Activated CD4-positive, alpha-beta T cell treated with anti-CD3 and anti-CD28 coated beads, Interleukin-2, amount 50 U/mL, for 16 hours (primary cell): ENCODE measurements at places on chromosomes 7 and 10.

DNA sequence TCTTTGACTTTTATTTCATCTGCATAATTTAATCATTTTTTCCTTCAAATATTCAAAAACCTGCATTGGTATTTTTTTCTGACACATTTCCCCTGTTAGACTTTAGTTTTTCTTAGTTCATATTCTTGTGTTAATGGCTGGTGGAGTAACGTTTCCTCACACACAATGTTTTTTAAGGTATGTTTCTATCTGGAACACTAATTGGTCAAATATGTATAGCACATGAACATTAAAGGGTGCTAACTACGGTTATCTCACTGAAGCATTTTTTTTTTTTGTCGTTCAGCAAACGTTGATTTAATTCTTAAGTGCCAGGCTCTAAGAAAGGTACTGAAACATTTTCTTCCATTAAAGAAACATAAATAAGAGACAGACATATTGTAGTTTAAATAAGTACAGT lies 87.7 kb downstream of the PTPRZ1 start:
- no peak for DNase-seq

DNA sequence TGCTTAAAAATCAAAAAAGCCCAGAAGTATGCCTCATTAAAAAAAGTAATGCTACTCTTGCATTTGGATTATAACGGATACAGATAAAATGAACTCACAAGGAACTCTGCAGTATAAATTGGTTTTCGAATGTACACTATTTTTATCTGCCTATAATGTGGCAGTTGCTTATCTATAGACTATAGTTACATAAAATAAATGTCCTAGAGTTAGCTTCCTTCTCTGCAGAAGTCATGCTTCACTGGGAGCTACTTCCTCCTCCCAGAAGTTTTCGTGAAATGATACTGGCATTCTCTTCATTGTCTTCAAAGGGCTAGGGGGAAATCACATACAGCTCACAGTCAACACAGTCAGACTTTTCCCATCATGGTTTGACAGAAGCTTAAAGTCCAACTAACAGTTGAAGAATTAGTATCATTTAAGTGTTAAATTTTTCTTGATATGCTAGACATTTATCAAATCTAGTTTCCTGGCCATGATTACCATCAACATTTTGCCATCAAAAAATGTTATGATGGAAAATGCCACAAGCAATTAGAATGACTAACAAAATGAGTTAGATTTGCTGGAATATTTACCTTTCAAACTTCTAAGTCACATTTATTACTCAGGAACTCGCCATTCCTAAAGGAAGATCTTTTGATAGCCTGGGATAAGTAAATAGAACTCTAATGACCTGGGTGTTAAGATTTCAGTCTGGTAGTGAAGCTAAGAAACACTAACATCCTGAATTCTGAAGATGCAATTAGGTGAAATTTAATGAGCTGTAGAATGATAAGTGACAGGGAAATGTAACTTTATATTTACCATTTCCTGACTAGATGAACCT lies 87.3 kb upstream of the TRIL start:
- DNase-seq = no peak

GRCh38 chr7:155576900-155577508 lies 30.6 kb upstream of the CNPY1 start:
- no peak for DNase-seq

GRCh38 chr10:26983156-26983555 lies 117.1 kb downstream of the ANKRD26 start:
- no peak for DNase-seq

- DNase-seq = no peak
Observed at GRCh38 chr7:80843018-80843677, 75.7 kb downstream of the SEMA3C start.

DNA sequence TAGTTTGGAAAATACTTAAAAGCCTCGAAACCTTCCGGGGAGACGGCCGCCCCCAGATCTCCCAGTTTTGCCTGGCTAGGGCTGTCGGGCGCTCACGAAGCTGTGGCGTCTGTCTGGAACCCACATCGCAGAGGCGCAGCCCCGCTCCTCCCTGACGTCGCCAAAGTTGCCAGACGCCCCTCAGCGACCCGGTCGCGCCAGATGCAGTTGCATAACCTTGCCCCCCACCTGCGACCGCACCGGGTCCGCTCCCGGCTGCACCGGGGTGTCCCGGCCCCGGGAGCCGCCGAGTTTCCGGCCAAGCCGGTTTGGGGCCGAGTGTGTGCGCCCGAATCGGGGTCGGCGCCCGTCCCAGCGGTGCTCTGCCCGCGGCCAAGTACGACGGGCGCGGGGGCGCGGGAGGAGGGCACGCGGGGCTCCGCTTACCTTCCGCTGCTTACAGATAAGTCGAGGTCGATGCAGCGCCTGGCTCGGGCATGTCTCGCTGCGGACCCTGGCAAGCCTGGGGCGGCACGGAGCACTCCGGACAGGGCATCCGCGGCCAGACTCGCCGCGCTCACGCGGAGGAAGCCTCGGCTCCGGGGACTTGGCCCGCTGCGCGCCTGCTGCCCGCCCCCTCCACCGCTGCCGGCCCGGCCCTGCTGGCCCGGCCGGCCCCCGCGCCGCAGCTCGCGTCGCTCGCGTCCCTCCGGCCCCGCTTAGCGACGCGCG lies 665 bp downstream of the INSYN2A start:
- no peak for DNase-seq

GRCh38 chr10:50511492-50512213 lies 112.1 kb downstream of the SGMS1 start:
- peak; percentile 89 for DNase-seq

- no peak for DNase-seq
Observed at GRCh38 chr7:158663428-158663741, 41.2 kb downstream of the NCAPG2 start.

GRCh38 chr10:106565546-106565945 lies 599.0 kb downstream of the SORCS1 start:
- no peak for DNase-seq

DNA sequence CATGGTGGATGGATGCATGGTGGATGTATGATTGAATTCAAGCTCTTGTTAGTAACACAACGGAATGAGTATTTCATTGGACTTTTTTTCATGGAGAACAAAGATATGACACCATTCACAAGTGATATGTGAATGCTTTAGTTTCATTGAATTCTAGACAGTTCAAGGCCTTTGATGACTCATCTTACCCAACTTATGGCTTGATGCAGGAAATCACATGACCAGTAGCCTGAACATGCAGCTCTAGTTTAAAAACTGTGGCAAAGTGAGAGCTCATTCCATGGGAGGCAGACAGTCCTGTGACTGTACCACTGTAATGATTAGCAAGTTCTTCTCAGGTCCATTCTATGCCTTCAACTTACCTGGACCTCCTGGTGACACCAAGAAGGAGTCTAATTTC lies 1239.3 kb downstream of the TYW1 start:
- no peak for DNase-seq

DNA sequence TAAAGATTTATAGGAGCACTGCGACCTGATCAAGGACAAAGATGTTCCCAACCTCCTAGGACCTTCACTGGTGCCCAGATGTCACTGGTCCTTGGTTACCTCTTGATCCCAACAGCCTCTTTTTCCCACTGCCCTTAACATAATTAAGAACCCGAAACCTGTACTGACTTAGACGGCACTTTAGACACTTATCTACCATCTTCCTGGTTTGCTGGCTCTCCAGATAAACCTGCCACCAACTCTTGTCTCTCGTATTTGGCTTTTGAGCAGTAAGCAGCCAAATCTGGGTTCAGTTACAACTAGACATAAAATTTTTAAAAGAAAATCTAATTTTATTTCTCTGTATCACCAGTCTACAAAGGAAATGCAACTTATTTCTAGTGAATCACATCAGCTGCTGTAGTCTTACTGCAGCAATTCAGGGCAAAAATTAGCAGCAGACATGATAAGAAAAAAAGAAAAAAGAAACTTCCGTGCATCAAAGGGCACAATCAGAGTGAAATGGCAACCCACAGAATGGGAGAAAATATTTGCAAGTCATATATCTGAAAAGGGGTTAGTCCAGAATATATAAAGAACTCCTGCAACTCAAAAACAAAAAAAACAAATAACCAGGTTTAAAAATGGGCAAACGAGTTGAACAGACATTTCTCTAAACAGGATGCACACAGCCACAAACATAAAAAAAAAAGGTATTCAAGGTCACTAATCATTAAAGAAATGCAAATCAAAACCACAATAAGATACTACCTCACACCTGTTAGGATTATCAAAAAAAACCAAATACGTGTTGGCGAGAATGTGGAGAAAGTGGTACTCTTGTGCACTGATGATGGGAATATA lies 9.4 kb downstream of the ASB13 start:
- no peak for DNase-seq

- no peak for DNase-seq
Observed at GRCh38 chr7:21603972-21604749, 61.3 kb downstream of the DNAH11 start.

GRCh38 chr7:67301667-67302066 lies 305.0 kb downstream of the TYW1 start:
- no peak for DNase-seq

- no peak for DNase-seq
Observed at GRCh38 chr10:106436123-106436715, 728.3 kb downstream of the SORCS1 start.
